ENCODE measurements at places on chromosomes 7 and 10.
A peak's percentile ranks its signal among the peaks of the same experiment; 100 is the strongest.

GRCh38 chr10:105041956-105042355 is 400.9 kb downstream of the SORCS3 start:
- no peak for DNase-seq

DNA sequence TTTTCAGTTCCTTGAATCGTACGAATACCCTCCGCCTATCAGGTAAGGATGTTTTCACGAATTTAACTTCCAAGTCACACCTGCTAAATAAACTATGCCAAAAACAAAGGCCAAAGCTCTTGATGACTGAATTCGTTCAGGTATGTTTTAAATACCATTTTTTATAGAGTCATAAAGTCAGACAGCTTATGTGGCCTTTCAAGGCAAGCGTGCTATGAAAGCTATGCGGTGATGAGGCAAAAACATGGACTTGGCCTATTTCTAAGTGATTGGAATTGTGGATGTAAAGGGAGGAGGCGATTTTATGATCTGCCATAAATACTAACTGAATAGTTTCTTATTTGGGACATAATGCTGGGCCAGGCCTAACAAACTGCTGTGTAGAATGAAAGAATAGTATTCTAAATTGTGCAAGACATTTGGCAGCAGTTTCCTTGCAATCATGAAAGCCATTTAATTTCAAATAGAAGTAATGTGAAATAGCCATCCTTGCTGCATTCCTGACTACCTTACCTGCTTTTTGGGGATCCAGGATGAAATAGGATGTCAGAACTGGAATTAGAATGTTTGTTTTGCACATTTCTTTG is 14.0 kb downstream of the SLC39A12 start:
- no peak for DNase-seq

DNA sequence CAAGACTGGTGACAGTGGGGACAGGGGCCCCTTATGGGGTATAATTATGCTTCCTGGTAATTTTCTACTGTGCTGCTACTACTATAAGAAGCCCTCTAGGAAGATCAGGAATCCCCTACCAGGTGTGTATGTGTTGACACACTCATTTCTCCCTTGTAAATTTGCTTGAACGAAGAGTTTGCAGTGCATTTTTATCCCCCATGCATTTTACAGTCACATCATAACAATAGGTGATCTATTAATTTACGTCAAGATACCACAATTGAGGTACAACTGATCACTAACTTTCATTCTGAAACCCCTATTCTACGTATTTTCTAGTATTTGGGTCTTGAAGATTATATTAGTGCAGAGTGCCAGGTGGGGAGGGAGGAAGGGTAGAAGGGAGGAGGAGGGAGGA is 252.2 kb downstream of the NSUN6 start:
- no peak for DNase-seq

DNA sequence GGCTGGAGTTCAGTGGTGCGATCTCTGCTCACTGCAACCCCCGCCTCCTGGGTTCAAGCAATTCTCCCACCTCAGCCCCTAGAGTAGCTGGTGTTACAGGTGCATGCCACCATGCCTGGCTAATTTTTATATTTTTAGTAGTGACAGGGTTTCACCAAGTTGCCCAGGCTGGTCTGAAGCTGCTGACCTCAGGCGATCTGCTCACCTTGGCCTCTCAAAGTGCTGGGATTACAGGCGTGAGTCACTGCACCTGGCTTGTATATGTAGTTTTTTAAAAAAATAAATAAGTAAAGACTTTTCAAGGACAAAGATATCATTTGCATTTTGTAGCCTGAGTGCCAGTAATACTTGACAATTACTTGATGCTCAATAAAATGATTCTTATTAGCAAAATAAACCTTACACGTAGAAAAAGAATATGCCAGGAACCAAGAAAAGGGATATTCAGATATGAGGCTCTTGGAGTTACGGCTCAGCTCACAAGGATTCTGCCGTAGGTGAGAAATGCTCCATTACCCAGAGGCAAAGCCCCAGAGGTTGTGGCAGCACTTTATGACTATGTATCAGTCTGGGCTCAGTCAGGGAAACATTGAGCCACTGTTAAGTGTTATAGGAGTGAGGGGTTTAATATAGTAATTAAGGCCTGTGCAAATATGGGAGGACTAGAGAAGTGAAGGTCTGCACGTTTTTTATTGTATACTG is 98.5 kb downstream of the TPST1 start:
- DNase-seq, result no peak

GRCh38 chr7:151565541-151565940 is 45.8 kb upstream of the RHEB start:
- no peak for DNase-seq

DNA sequence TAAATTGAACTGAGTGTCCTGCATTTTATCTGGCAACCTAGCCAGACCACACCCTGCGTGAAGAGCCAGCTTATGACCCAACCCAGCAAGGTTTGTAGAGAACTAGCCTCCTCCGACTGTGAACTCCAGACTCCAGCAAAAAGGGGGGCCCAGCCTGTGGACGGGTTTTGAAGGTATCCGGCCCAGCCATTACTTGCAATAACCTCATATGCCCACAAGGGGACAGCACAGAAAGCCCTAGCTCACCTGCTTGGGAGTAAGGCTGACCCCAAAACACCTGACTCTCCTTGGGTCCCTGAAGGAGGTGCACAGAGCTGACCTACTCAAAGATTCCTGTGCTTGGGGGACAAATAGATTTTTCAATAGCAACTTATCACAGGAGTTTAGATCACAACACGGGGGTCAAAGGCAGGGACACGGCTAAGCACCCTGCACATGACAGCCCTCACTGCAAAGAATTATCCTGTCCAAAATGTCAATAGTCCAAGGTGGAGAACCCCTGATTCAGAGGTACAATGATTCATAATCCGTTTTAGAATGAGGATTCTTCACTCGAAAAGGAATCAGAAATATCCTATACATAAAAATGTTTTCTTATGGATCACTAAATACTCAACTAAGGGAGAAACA is 4.6 kb downstream of the TRPV6 start:
- DNase-seq, result peak; percentile 62

DNA sequence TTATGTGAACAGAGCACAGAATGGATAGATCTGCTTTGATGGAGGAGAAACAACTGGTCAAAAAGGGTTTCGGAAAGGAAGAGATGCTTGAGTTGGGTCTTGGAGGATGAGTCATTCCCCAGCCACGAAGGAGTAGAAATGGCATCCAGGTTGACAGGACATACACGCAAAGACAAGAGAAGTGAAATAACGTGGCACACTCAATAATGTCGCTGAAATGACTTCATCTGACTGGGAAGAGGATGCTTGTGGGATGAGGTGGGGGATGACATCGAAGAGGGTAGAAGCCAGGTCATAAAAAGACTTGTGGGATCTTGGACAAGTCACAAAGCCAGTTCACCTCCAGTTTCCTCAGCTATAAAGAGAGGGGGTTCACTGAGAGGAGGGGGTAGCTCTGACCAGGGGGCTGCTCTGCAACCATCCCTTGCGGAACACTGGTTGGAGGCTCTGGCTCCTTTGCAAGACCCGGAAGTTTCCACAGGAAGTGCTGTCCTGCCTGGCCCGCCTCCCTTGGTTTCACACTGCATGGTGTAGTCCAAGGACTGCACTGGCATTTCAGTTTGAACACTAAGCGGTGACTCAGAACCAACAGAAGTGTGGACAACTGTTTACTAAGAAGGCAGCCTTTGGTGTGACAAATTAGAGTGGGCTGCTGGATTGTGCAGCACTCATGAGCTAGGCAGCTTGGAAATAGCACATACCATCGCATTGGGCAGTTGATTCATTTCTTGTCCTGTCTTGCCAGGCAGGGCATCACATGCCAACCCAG is 189.9 kb upstream of the ADO start:
- DNase-seq, result peak; percentile 17

- no peak for DNase-seq
These were observed 63.5 kb upstream of the LRRN3 start for GRCh38 chr7:111027396-111027795.

GRCh38 chr10:58180666-58181065 is 87.0 kb downstream of the IPMK start:
- no peak for DNase-seq

GRCh38 chr7:17743316-17743715 is 197.0 kb downstream of the SNX13 start:
- no peak for DNase-seq

DNA sequence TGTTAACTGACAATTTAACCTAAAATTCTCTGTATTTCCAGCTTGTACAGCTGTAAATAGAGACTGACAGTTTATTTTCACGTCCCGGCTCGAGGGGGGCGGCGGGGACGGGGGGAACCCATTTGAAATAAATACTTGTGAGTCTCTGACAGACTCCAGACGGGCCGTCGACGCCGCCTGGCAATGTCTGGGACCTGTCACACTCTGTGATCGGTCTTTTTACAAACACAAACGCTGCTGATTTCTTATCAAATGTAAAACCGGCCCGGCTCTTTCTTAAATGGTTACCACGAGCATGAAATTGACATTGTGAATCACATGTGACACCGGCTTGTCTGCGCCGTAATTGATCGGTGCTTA is 57.0 kb downstream of the UNCX start:
- no peak for DNase-seq

DNA sequence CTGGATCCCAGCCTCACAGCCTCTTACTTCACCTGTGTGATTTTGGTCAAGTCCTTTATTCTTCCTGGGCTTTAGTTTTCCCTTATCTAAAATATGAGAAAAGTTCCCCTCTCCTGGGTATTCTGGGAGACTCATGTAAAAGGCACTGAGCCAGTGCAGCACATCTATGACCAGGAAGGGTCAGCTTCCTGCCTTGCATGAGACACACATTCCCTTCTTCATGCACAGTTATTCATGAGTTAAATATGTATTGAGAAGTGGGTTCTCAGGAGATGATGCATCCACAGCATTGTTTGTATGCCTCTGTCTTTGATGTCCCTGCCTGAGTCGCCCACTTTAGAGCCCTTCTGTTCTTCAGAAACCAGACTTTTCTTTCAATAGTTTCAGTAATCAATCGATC is 33.3 kb downstream of the EGFR start:
- DNase-seq, result no peak

- no peak for DNase-seq
These were observed 90.6 kb downstream of the CUL2 start for GRCh38 chr10:34999532-34999931.

- no peak for DNase-seq
These were observed 388.7 kb upstream of the MGMT start for GRCh38 chr10:129078346-129078745.

- DNase-seq, result no peak
These were observed 68.9 kb upstream of the INPP5A start for GRCh38 chr10:132468651-132469050.

GRCh38 chr10:639001-639750 is 50.3 kb downstream of the DIP2C start:
- DNase-seq, result no peak

DNA sequence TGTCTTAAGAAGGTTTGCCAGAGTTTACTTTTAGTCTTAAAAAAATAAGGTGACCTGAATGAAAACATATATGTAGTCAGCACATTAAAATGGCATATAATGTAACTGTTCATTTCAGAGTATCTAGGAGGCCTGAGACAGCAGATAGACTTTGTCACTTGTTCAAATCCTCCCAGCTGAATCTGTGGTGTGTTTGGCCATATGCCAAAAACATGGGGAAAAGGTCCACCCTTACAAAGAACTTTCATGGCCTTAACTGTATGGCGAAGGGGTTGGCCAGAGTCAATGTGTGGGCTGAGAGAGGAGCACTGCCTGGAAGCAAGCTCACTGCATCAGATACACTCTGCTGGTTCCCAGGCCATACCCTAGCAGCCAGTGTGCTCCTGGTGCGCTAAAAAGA is 113.7 kb downstream of the ALOX5 start:
- DNase-seq, result no peak
